ENCODE measurements at places on chromosomes 11 and 22.

DNA sequence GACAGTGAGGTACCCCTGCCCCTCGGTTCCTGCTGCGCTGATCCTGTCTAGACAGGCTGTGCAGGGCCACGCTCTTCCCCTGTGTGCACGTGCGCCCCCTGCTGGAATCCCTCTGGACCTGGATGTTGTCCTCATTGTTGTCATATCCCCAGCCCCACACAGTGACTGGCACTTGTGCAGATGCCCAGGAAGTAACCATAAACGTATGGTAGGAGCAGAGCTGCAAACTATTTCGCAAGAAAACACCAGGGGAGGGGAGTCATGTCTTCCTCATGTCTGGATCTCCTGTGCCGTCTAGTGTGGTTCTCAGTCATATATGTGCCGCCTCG lies 114.7 kb downstream of the CRYBB2 start:
- DNase-seq = no peak

- no peak for DNase-seq
These were observed 104.3 kb upstream of the SYT13 start for GRCh38 chr11:45390407-45390806.

GRCh38 chr11:93209466-93209865 lies 11.7 kb upstream of the SLC36A4 start:
- no peak for DNase-seq

- no peak for DNase-seq
These were observed 130.5 kb upstream of the C11orf58 start for GRCh38 chr11:16607675-16608644.
